ENCODE measurements at places on chromosomes 13 and 19.

GRCh38 chr13:80161219-80161618, 179.7 kb downstream of the SPRY2 start:
- no peak for DNase-seq

DNA sequence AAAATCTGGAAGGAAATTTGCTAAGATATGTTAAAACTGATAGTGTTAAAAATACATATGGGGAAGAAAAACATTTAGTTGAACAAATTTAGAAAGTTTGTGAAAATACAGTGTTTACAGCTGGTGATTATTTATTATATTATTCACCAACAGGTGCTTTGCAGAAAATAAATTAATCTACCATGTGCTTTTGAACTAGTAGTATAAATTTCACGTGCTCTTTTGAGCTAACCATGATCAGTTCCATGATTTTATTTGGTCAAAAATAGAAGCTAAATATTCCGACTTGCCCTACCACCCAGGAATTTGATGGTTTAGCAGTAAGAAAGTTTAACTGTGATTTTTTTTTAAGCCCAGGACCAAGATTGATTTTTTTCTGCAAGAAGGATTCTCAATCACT, 113.3 kb downstream of the SPRY2 start:
- no peak for DNase-seq

DNA sequence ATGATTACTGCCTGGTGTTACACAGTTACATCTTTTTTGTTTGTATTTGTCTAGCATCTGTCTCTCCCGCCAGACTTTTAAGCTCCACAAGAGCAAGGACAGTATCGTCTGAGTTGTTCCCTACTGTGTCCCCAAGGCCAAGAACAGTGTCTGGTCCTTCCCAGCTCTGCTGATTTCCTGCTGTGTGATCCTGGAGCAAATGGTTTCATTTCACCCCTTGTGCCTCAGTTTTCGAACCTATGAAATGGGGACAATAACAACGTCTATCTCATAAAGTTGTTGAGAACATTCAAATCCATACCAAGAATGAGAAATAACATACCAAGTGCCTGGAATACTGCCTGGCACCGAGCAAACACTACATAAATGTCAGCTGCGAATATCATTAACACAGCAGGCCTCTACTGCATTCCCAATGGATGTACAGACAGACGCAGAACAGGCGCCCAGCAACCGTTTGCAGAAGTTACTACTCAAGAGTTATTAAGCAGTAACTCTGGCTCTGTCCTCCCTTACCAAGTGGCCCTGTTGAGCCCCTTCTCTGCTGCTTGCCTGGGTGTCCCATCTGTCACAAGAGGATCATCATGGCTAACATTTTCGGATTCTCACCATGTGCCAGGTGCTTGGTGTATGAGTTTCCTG, 11.4 kb downstream of the XRCC1 start:
- no peak for DNase-seq

DNA sequence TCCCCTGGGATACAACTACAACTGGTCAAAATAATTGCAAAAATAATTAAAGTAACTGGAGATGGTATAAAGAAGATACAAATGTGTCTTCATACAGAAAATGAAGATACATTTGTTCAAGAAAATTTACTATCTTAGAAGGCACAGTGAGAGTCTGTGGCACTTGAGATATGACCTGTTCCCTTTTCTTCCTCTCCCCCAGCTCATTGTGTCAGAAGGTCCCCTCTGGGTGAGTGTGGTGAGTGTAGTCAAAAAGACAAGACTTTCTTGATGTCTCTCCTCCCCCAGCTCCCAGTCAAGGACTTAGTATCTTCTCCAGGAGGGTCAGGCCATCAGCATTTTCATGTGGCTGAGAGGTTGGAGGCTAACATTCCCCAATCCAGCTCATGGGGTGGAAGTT, 51.7 kb downstream of the EDNRB start:
- no peak for DNase-seq

- no peak for DNase-seq
Measured at GRCh38 chr19:3570606-3571011, 2.1 kb upstream of the HMG20B start.

- no peak for DNase-seq
Measured at GRCh38 chr19:3073159-3073563, 10.9 kb upstream of the TLE5 start.

GRCh38 chr13:77580748-77581147, 45.2 kb downstream of the SCEL start:
- DNase-seq, result no peak

DNA sequence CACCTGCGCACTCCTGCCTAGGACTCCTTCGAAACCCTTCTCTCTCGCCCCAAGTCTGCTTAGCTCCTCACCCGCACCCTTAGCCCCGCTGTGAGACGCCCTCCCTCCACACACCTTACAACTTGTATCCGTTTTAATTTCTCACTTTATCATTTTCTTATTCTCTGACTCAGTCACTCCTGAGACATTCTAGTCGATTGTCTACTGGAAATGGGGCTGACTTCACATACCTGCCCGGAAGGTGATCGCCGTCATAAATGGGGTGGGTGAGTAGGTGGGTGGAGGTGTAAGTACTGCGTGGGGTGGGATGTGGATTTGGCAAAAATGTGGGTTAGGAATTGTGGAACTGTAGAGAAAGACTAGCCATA, 714 bp downstream of the NDFIP2 start:
- no peak for DNase-seq

- no peak for DNase-seq
Measured at GRCh38 chr13:66553391-66553790, 676.7 kb downstream of the PCDH9 start.

DNA sequence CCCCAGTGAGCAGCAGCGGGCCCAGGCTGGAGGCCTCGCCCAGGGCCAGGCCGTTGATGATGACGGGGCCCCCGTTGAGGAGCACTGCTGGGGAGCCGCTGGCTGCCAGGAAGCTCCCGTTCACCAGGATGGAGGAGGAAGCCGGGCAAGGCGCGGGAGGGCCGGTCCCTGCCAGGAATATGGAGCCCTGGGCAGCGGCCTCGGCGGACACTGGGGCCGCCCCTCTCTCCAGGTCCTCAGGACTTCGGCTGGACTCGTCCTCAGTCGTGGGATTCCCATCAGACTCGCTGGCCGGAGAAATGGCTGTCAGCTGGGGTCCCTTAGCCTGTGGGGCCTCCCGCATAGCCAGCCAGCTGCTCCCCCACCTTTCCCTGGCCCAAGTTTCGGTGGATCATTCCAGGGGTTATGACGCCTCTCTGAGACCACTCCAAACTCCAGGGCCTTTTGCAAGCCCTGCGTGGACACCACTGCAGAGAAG, 2.1 kb downstream of the SIX5 start:
- DNase-seq, result no peak

- DNase-seq, result no peak
Measured at GRCh38 chr19:54203151-54203611, 2.5 kb downstream of the RPS9 start.

- DNase-seq, result no peak
Measured at GRCh38 chr13:99545361-99545760, 44.1 kb downstream of the TM9SF2 start.

- no peak for DNase-seq
Measured at GRCh38 chr19:31947436-31948115, 397.8 kb upstream of the ZNF507 start.

- no peak for DNase-seq
Measured at GRCh38 chr19:49071860-49072547, 495 bp downstream of the KCNA7 start.

DNA sequence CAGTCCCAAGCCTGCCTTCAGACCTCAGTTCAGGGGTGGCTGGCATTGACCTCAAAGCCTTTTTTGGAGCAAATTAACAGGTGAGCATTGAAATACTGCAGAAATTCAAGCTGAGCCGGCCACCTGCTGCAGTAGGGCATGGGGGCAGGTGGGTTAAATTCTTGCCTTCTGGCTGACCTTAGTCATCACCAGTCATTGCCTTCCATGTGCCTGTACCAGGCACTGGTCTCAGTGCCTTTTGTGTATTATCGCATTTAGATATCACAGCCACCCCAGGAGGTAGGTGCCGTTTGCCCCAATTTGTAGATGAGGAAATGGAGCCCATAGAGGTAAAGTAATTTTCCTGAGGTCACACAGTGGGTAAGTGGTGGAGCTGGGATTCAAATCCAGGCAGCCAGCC, 7.2 kb downstream of the PPP1R37 start:
- DNase-seq, result no peak

GRCh38 chr13:93769101-93769500, 542.5 kb downstream of the GPC6 start:
- no peak for DNase-seq

DNA sequence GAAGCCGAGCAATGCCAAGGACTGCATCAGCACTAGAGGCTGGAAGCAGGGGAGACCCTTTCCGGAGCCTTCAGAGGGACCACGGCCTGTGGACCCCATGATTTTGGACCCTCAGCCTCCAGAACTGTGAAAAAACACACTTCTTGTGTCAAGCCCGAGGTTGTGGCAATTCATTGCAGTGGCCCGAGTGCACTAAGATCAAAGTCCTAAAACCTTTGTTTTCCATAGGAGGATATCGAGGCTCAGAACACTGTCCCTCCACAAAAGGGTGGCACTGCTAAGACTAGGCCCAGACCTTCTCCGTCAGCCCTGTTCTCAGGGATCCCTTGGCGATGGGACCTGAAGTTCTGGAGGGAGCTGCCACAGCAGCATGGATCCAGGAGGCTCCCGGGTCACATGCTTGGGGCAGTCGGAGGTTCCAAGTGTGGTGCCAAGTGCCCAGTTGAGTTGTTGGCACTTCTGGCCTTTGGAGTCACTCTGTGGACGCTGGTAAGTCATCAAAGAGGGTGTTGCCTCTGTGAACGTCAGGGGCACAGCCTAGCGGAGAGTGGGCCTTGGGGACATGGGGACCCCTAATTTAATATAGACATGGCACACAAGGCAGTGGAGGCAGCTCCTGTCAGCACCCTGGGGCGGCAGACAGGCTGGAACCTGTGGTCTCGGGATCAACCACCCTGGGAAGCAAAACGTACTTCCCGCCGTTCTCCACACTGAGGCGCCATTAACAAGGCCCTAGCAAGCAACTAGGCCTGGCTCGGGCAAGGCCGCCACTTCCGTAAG, 199.2 kb downstream of the COL4A1 start:
- DNase-seq, result no peak

- DNase-seq, result no peak
Measured at GRCh38 chr13:108595436-108596274, 33.8 kb upstream of the MYO16 start.

- DNase-seq, result no peak
Measured at GRCh38 chr13:73602295-73602694, 531.9 kb downstream of the KLF12 start.

GRCh38 chr13:27338207-27338606, 67.6 kb downstream of the RASL11A start:
- DNase-seq, result no peak

DNA sequence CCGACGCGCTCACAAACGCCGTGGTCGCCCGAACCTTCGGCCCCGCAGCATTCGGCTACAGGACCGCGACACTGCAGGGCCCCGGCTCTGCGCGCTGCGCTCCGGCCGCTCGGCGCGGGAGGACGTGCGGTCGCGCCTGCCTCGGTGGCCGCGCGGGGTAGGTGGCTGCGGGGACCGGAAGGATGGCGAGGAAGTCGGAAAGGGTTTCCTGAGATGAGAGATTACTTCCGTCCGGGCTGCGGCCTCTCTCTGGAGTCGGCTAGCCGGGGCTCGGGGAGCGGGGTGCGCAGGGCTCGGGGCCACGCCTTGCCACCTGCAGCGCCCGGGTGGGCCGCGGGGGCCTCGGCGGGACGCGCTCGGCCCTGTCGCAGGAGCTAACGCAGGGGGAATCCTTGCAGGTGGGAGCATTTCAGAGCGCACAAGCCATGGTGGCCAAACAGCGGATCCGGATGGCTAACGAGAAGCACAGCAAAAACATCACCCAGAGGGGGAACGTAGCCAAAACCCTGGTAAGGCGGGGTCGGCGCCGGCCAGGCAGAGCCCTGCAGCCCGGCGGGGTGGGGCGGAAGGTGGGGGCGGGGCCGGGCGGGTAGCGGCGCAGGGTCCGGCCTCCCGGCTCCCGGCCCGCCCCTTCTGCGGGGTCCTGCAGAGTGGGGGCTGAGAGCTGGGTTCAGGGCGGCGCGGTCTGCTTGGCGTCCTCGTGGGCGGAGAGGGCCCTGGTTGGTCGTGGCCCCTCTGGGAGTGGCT, at the start of gene SERP2:
Gene SERP2 (plus strand): TSS at position 224 of the 747 bp plus-strand sequence. CDS start 202 bp downstream, at position 426.
- no peak for DNase-seq

- DNase-seq, result no peak
Measured at GRCh38 chr13:99273128-99273527, 14.9 kb upstream of the GPR18 start.

- no peak for DNase-seq
Measured at GRCh38 chr13:33328701-33329100, 43.1 kb upstream of the STARD13 start.

GRCh38 chr13:48448959-48449614, 36.2 kb upstream of the LPAR6 start:
- peak; percentile 29 for DNase-seq

GRCh38 chr19:31015778-31016177, 333.5 kb downstream of the TSHZ3 start:
- no peak for DNase-seq

DNA sequence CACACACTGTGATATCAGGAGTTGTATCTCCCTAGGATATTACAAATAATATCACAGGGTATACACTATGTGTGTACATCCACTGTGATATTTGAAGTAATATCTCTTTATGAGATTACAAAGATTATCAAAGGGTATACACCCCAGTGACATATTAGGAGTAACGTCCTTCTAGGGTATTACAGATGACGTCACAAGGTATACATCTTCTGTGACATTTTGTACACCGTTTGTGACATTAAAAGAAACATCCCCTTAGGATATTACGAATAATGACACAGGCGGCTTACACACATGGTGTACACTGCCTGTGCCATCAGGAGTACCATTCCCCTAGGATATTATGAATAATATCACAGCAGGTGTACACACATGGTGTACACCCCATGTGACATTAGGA, 13.4 kb upstream of the RGCC start:
- DNase-seq, result no peak

GRCh38 chr13:61531383-61532065, 115.9 kb upstream of the PCDH20 start:
- DNase-seq, result no peak

GRCh38 chr19:3670796-3671679, 29.2 kb downstream of the PIP5K1C start:
- DNase-seq, result no peak

- DNase-seq, result no peak
Measured at GRCh38 chr19:34381399-34382251, 16.6 kb downstream of the GPI start.

- DNase-seq, result no peak
Measured at GRCh38 chr13:114067886-114068651, 64.4 kb downstream of the RASA3 start.

DNA sequence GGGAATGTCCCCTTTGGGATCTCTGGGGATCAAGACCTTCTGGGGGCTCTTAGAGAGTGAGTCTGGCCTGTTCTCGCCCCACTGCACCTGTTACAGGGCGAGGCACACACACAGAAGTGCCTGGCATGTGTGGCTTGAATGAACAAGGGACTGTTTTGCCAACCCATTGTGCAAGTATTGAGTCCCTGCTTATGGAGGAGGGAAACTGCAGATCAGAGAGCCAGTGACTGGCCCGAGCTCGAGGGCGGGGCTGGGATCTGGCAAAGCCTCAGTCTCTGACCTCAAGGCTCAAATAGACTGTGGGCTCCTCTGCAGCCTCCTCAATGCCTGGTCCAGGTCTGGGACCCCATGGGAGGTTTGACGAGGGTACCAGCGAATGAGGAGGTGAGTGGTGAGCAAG, 5.5 kb downstream of the RAVER1 start:
- DNase-seq, result no peak
